ENCODE measurements at places on chromosomes 1 and 21.

DNA sequence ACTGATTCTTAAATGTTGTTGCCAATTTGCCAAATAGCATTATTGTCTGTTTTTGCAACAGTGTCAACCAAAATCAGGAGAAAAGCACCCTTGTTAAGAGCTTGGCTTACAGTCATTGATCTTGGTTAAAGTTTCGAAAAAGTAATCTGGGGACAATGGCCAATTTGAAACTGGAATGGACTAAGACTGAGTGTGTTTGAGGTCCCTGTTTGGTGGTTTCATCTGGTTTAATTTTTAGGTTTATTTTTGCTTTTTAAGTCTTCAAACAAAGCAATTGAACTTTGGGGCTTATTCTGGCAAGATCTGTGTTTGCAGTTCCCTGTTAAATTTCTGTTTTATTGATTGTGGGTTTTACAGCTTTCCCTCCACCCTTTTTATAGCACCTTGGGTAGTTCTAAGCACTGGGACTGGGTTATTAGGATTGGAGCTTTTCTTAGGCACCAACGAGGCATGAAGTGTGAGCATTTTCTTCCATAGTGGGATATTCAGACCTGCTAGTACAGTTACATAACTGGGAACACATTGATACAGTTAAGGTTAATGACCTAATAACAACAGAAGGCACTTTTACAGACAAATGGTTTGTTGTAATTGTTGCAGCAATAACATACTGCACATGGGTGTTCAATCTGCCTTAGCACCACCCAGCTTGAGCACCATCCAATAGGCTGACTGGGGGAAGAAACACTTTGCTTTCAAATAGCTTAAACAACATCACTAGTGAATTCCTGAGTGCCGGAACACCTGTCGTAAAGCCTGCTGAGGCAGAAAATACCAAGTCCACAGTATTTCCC is 40.6 kb upstream of the MAP10 start:
- DNase-seq, result no peak

- DNase-seq, result no peak
These were observed 2.6 kb downstream of the PTAFR start for GRCh38 chr1:28173980-28174297.

DNA sequence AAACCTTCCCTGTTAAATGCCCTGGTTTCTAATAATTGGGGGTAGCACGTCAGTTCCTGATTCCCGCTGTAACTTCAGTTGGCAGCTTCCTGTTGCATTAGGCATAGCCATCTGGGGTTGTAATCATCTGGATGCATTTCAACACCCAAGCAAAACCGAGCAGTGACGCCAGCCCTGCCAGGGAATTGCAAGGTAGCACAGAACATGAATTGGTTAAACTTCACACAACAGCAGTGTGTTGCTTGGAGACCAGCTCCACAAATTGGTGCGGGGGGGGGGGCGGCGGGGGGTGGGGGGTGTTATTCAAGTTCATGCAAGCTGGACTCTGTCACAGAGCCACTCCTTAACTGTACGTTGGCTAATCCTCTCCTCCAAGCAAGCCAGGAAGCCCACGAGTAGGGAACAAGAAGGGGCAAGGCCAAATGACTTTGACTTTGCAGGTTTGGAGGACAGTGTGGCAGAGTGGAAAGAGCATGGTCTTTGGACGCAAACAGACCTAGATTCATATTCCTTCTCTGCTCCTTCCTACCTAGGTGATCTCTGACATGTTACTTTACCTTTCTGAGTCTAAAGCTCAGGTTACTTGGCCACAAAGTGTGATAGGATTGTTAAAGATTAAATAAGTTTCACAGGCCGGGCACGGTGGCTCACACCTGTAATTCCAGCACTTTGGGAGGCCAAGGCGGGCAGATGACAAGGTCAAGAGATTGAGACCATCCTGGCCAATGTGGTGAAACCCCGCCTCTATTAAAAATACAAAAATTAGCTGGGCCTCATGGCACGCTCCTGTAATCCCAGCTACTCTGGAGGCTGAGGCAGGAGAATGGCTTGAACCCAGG is 4.7 kb downstream of the LAX1 start:
- DNase-seq, result no peak

DNA sequence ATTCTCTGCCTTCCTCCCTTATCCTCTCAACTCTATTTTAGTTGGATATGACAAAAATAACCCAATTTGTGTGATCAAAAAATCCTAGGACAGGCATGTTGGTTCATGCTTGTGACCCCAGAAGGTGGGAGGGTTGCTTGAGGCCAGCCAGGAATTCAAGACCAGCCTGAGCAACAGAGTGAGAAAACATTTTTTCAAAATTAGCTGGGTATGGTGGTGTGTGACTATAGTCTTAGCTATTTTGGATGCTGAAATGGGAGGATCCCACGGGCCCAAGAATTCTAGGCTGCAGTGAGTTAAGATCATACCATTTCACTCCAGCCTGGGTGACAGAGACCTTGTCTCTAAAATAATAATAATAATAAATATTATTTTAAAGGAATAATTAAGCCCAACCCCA is 1383.1 kb upstream of the ADGRL2 start:
- DNase-seq, result no peak

DNA sequence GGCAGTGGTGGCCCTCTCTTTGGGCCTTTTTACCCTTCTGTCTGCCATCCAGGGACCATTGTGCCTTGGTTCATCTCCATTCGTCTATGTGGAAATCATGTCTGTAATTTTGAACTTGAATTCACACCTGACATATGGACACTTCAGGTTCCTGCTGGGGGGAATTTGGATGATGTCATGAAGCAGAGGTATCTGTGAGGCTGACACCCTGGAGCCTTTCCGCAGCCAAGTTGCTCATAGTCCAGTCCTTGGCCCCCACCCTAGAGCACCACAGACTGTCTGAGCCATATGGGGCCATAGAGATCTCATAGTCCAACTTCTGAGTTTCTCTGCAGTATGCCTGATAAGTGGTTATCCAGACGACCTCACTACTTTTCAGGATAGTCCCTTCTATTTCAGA is 147.7 kb upstream of the CACNA1E start:
- no peak for DNase-seq

GRCh38 chr1:60757485-60757884 is 324.9 kb upstream of the NFIA start:
- no peak for DNase-seq

DNA sequence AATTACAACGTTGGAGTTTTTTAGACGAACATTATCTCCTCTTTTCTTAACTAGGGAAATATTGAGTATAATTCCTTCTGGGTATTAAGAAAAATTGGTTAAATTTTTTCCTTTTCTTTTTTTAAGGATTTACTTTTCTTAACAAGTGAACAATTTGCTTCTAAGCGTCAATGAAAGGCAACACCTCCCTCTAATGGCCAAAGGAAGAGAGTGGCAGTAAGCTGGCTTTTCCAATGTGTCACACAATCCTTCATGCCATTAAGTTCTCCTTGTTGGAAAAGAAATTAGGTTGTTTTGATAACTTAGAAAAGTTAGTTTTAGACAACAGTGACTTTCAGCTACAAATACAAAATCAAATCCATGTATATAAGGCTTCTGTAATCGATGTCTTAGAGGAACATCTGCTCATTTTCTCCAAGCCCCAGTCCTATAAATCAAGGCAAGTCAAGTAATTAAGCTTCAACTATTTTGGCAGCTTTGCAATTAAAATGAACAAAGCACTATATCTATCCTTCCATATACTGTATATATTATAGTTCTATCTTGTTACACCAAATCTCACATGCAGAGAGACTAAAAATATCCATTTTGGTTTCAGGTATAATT is 62.8 kb downstream of the EDEM3 start:
- DNase-seq, result no peak

DNA sequence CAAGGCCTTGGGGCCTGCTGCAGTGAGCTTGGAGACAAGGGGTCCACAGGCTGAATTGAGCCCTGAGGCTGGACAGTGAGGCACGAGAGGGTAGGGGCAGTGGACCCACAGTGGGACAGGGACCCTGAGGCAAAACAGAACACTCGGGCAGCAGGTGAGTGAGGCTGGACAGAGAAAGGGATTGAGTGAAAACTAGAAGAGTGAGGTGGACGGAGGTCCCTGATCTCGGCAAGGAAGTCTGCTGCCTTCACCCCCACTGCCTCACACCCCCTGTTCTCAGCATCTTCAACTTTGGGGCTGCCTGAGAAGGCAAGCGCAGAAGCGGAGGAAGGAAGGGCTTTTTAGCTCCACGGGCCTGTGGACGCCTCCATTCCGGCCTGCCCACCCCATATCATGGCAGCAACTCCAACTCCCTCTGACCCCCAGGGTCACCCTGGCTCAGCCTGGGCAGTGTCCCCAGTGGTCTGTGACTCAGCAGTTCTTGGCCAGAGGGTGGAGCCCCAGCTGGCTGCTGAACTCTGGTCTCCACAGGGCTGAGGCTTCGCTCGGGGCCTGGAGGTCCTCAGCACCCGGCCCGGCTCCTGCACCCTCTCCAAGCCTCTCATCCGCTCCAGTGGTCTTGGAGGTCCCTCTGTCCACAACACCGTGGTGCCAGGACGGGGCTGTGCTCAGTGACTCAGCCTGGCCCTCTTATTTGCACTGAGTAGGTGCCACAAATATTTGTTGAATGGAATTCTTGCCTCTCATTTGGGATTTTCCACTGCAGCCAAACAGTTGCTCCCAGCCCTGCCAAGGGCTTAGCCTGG is 60.0 kb upstream of the EPS8L3 start:
- no peak for DNase-seq

DNA sequence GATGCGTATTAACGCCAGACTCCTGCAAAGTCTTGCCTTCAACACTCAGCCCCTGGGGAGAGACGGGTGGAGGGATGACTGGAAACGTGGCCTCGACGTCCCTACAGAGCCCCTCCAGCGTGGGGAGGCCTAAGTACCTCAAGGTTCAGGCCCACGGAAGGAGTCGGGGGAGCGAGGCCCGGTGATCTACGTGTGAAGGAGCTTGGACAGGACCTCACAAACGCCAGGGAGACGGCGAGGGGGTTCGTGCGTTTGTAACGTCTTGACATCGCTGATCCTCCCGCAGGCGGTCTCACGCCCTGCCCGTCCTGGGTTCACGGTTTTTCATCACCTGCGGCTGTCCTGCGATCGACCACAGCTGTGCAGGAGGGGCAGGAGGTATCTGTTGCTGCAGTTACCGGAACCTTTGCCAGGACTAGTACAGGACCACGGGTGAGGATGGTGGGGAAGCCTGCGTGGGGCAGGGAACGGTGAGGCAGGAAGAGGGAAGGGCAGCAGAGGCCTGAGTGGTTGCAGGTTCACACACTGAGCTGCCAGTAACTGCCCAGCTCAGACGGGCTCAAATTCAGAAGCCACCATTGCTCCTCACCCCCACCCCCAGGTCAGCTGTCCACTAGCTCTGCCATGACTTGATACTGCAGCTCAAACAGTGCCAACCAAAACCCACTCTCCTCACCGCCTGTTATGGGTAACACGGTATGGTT is 889 bp upstream of the CCNL2 start:
- DNase-seq, result no peak
